NCI-H1417 (cell line): ENCODE measurements at places on chromosomes 7 and 10.

GRCh38 chr7:28774261-28774988 is 183.7 kb downstream of the TRIL start:
- DNase-seq = peak; percentile 92

DNA sequence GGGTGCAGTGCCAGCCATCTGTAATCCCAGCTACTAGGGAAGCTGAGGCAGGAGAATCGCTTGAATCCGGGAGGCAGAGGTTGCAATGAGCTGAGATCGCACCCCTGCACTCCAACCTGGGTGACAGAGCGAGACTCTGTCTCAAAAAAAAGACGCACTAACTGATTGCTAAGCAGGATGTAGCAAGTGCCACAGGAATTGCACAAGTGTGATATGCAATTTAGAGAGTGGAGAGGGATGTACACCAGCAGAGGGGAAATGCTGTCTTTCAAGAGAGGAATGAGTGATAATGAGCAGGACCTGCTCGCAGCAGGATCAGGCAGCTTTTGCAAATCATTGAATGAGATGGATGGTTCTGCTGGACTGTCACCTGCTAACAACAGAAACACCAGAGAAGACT is 13.3 kb upstream of the SLC16A12 start:
- DNase-seq = no peak

DNA sequence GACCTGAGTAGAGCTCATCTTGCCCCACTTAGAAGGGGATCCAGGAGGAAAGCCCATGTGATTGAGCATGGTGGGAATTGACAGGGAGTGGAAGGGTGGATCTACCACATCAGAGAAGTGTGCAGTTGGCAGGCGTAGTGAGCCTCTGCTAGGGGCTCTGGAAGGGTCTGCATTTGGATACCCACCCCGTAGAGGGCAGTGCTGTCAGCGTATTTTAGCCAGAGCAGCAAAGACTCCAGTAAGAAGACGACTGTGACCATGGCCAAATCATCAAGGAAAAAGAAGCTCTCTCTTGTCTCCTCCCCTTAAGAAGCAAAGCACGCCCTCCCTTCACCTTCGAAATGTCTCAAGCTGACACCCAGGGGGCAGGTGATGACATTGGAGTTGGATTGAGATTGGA is 68.8 kb upstream of the INHBA start:
- no peak for DNase-seq

DNA sequence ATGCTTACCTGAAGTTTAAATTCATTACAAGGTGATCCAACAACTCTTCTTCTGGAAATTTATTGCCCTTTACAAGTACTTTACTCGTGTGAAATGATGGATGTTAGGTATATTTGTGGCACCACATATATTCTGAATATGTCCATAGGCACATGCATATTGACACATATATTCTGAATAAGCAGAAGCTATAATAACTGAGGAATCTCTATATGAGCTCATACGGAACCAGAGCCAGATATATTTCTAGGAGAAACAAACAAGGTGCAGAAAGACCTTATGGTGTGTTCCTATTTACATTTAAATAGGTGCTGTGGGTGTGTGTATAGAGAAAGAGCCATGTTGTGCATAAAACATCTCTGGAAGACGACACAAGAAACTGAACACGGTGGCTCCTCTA is 456.1 kb upstream of the NPVF start:
- DNase-seq = no peak

DNA sequence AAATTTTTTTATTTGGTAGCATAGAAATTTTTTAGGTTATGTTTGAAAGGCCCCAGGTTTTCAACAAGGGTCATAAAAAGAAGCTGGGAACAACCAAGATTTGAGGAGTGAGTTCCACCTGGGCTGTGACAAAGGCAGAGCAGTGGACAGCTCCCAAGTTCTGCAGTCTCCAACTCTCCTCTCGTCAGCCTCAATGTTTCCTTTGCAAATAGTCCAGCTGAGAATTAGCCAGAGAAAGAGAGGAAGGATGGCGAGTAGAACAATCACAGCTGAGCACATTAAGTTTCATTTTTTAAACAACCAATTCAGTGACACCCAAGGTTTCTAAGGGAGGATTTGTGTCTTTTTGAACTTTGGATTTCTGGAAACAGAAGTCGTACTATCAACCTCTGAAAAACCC is 143.2 kb downstream of the NRCAM start:
- DNase-seq = no peak

- no peak for DNase-seq
Observed at GRCh38 chr10:61835069-61835945, 66.2 kb upstream of the ARID5B start.

- DNase-seq = no peak
Observed at GRCh38 chr7:44574287-44574872, 672 bp upstream of the DDX56 start.

GRCh38 chr10:28963539-28964221 is 286.4 kb downstream of the BAMBI start:
- no peak for DNase-seq

GRCh38 chr10:19426034-19426433 is 377.4 kb downstream of the MALRD1 start:
- DNase-seq = no peak

GRCh38 chr7:84025332-84025927 is 169.2 kb downstream of the SEMA3A start:
- no peak for DNase-seq

DNA sequence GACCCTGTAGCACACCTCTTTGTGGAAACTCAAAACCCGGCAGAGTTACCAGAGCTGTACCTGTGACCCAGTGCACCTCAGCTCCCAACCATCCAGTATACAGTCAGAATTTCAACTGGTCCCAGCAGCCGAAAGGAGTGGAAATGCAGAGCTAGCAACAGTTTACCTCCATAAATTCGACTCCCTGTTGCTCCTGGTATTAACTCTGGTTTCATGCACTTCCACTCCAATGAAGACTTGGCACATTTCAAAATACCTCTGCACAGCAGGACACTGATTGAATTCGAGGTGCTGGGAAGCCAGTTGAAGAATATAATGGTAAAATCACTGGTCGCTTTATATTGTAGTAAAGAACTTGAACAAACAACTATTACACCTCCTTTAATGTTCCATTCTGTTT is 17.9 kb upstream of the TIAL1 start:
- DNase-seq = no peak

DNA sequence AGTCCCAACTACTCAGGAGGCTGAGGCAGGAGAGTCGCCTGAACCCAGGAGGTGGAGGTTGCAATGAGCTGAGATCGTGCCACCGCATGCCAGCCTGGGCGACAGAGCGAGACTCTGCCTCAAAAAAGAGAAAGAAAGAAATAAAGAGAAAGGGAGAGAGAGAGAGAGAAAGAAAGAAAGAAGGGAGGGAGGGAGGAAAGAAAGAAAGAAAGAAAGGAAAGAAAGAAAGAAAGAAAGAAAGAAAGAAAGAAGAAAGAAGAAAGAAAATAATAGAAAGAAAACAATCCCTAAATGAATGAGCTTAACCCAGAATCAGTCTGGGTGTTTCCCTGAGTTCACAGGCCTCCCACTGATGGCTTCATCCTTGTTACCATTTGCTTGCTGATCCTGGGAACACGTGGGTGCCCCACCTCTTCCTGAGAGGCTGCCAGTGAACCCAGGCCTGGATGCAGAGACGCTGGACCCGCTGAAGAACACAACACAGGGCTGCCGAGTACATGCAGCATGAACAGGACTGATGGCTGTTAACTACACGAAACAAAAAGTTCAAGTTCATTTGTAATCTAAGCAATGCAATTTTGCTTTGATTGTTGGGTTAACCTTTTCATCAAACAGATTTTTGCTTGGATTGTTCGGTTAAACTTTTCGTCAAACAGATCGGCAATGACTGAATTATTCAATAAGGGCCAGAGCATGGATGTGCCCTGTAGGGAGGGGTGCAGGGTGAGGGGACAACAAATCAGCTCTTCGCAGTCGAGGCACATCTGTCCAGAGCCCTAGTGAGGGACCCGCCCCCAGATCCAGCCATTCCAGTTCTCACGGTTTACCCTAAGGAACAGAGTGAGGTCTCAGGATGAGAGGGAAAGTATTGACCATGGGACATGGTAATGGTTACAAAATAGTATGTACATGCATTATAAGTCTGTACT is 11.5 kb downstream of the NPFFR1 start:
- DNase-seq = no peak

DNA sequence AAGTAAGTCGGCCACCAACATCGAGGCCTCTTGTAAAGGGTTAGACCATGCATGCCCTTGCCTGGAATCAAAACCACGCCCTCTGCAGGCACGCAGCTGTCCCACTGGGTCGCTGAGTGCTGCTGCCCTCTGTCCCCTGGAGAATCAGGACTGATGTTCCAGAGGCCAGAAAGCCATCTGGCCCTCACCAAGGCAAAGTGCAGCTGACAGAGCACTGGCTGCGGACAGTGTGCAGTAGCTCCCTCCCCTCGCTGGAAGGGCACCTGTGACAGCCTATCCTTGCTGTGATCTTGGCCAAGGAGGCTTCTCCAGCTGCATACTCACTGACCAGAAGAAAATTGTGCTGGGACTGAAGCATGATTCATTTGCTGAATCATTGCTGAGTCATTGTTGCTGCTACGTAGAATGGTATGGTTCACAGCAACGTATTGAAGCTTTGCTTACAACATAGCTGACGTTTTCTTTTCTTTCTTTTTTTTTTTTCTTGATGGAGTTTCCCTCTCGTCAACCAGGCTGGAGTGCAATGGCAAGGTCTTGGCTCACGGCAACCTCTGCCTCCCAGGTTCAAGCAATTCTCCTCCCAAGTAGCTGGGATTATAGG is 30.4 kb downstream of the DDC start:
- DNase-seq = no peak

GRCh38 chr7:15305002-15305600 is 256.7 kb downstream of the AGMO start:
- peak; percentile 83 for DNase-seq

DNA sequence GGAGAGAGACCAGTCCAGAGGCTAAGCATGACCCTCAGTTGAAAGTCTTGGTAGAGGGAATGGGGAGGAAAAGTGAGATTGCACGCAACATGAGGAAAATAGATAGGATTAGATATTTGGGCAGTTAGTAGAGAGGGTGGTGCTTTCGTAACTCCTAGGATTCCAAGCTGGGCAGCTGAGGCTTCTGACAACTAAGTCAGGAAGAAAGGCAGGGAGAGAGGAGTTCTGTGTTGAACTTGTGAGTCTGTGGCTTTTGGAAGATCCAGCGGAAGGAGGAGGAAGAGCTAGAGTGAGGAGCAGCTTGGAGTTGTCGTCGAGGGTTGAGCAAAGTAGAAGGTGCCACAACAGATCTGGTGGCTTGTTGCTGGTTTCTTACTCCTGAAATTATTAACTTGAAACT is 21.8 kb downstream of the CUL1 start:
- no peak for DNase-seq

GRCh38 chr7:127629268-127629854 is 11.4 kb upstream of the PAX4 start:
- peak; percentile 11 for DNase-seq

DNA sequence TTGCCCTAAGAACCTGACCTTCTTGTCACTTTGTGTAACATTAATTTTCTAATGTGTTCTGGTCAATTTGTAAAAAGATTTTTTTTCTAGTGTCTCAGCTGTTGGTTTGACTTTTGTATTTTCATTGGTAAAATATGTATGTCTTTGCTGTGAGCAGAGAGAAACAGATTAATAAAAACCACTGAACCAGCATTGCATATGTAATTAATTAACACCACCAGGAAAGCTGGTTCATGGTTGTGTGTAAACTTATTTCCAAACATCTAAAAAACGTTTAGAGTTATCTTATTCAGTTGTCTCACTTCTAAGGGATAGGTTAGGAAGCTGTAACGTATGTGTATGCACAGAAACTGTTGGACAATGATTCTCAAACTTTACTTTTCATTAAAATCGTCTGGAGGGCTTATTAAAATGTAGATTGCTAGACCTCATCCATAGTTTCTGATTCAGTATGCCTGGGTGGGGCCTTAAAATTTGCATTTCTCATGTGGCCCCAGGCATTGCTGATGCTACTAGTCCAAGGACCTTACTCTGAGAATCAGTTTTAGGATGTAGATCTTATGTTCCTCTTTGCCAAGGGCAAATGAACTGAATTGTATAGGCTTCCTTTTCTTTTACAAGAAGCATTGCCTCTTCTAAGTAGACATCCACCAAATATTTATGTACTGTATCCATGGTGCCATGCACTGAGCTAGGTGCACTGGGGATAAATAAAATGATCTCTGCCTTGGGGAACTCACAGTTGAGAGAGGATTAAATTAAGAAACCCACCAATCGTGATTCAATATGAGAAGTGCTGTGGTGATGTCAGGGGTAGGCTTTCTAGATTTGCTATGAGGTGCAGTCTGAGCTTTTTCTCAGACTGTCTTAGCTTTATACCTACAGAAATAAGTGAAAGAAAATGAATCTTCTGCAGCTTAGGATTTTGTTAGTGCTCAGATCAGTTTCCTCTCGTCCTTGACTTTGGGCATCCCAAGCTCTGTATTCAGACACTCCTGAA is 98.7 kb downstream of the AUTS2 start:
- DNase-seq = no peak

- DNase-seq = no peak
Observed at GRCh38 chr7:95546647-95547046, 49.7 kb downstream of the PDK4 start.

GRCh38 chr7:46315891-46316290 is 394.8 kb upstream of the IGFBP3 start:
- no peak for DNase-seq

GRCh38 chr7:38819463-38819862 is 89.5 kb downstream of the VPS41 start:
- no peak for DNase-seq

- no peak for DNase-seq
Observed at GRCh38 chr10:34920578-34920977, 105.5 kb upstream of the PARD3 start.

GRCh38 chr10:116715839-116716377 is 26.5 kb downstream of the HSPA12A start:
- no peak for DNase-seq

GRCh38 chr10:132274581-132274980 is 33.2 kb downstream of the STK32C start:
- no peak for DNase-seq
